ENCODE measurements at places on chromosomes 6 and 20.
A peak's percentile ranks its signal among the peaks of the same experiment; 100 is the strongest.

DNA sequence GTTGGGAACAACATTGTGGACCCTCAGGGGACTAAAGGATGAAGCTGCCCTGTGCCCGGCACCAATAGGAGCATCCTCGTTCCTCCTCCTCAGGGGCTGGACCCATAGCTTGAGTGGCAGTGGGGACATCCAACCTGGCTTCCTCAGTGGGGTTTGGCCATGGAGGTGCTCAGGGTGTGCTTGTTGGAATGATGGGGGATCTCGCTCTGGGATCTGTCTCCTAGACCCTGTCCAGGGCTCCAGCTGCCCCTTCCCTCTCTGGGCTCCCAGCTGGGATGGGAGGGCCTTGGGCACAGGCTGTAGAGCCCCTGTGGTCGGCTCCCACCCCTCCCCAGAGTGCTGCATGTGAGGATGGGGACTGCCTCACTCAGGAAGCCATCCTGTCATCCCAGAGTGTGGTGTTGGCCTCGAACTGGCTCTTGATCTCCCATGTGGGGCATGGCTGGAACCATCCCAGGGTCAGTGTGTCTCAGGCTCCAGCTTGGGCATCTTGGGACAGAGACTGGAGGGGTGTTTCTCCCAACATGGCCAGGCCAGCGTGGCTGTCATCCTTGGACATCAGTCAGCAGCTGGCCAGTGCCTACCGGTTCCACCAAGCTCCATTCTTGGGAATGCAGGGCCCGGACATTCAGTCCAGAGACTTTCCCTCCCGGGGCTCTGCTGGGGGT is 9.5 kb upstream of the MYT1 start:
- DNase-seq: no peak

- no peak for DNase-seq
Observed at GRCh38 chr6:100464162-100464851, 414 bp downstream of the SIM1 start.

DNA sequence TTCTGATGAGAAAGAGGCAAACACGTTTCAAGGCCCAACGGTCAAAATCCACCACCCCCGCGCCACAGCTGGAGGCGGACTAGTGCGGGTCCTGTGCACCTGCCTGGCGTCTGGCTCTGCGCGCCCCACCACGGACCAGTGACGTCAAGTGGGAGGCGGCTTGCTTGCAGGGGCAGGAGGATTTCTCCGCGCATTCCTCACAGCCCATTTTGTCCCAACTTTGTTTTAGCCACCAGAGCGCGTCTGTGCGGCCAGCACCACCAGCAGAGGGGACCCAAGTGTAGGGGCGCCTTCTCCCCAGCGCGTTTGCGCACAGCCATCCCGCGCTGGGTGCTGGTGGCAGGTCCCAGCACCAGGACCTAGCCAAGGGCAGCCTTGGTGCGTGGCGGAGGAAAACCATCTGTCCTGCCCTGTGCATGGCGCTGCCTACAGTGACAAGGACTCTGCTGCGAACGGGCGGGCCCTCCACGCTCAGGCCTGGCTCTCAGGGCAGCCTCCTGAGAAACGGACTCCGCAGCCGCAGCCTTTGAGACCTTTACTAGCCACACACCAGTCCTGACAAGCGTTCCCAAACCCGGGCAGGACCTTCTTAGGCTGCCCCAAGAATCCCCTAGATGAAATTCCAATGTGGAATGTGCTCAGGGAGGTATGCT is 194.8 kb upstream of the EXOC2 start:
- no peak for DNase-seq

GRCh38 chr6:119022796-119023195 is 55.7 kb downstream of the FAM184A start:
- DNase-seq: no peak

GRCh38 chr6:44071670-44072451 is 55.4 kb downstream of the MRPL14 start:
- no peak for DNase-seq

DNA sequence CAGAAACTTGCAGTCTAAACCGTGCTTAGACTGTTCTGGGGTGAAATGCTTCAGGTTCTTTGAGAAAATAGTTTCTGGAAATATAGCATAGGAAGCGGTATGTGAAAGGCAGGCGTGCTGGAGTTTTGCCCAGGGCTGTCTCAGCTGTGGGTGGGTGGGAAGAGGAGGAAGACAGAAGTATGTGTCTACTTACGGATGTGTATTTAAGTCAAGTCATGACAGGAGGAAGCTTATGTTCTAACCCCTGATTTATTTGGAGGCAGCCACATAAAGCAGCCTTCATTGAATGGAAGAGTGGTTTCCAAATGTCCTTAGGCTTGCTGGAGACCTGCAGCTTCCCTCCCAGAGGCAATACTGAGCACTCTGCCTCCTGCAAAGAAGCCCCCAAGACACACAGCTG is 345.8 kb upstream of the PRND start:
- no peak for DNase-seq

DNA sequence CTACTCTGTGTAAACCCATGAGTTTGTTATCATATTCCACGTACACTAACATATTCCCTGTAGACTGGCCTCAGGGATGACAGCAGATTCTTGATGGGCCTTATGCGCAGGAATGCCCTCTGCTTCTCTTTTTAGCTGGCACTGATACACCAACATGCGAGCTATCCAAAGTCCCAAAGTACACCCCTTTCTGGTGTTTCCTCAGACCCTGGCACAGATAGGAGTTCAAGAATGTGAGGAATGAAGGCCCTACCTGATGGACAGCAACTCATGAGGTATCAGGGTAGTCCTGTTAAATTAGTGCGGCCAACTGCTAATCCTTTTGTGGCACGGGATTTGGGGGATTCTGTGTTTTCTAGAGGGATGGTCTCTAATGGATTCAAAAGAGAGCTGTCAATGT is 93.0 kb downstream of the BACH2 start:
- DNase-seq: no peak

DNA sequence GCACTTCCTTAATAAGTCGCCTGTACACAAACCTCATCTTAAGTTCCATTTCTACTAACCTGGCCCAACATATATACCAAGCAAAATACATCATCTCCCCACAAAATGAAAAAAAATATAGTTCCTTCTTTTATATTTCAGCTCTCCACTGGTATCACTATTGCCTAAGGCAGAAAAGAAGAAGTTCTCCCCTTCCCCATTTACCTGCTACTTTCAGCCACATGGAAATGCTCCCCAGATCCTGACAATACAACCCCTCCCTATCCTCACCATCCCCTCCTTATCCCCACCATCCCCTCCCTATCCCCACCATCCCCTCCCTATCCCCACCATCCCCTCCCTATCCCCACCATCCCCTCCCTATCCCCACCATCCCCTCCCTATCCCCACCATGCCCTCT is 175.7 kb downstream of the LINC00237 start:
- DNase-seq: no peak

DNA sequence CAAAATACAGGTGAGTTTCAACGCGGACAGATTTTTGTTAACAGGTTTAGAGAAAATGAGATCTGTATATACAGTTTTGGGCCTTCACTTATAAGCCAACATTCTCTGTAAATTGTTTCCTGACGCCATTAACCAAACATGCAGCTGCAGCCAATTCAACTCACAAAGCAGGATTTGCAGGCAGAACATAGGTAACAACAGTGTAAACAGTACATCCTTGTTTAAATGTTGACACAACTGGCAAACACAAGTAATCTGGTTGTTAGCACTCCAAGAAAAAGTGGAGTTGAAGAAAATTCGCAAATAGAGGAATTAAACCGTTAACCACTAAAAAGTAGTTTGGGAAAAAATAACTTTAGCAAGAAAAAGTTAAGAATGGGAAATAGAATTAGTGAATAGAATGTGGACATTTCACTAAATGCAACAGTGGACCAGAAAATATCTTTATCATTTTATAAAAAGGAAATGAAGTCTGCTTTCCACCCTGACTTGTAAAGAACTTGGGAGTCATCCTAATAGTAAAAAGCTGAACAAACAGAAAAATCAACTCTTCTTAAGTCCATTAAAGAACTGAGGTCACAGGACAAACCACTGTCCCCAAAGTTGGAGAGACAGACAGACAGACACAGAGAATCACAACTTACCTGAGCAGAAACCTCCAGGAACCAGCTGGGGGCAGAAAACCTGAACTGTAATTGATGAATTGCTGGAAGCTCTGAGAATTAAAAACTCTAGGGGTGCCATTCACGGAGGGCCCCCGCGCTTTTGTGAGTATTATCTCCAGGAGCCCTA is 10.1 kb downstream of the SMIM28 start:
- no peak for DNase-seq

DNA sequence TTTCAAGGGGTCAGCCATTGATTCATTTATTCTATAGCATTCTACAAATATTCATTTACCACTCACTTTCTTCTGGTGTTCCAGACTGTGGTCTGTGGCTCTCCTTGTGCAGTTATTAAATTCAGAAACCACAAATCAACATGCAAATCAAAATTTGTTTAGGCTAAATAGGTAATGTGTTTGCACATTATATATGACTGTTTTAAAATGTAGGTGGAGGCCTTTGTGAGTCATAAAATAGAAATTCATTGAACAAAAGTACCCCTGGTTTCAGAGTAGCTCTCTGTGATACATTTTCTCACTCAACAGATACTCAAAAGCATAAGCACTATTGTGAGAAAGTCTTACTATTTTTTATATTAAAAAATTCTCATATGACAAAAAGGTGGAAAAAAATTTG is 385.5 kb upstream of the TSHZ2 start:
- no peak for DNase-seq

- no peak for DNase-seq
Observed at GRCh38 chr20:25024171-25024570, 31.6 kb upstream of the APMAP start.

DNA sequence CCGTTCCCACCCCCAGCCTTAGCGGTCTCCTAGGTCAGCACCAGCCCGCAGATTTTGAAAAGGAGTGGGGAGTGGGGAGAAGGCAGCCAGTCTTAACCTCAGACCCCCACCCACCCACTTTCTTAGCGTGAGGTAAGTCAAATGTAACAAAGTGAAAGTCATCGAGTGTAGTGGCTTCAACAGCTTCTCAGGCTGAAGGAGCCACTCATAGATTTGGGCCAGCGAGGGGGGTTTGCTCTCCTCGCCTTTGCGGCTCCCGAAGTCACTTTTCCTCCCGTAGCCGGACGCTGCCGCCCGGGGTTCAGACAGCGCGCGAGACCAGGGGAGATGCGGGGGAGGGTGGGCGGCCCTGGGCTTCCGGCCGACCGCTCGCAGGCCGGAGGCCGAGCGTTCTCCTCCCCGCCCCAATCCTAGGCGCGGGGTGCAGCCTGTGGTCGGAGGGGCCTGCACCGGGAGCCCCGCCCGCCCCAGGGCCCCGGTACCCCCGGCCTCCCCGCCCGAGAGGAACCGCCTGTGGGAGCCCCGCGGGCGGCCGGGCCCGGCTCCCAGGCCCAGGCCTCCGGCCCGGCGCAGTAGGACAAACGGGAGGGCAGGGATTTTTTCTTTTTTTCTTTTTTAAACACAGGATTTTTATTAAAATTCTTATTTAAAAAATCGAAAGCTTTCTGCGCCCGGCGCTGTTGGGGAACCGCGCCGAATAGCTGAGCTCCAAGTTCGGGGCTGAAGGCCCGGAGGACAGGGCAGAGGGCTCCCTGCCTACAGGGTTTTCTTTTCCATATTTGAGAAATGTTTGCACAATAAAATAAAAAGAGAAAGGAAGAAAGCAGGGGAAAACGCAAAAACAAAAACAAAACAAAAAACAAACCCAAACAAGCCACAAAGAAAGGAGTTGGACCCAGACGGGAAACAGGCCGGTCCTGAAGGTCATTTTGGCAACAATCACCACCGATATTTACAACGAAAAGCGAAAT is 3.2 kb downstream of the NKX2-2 start:
- no peak for DNase-seq

DNA sequence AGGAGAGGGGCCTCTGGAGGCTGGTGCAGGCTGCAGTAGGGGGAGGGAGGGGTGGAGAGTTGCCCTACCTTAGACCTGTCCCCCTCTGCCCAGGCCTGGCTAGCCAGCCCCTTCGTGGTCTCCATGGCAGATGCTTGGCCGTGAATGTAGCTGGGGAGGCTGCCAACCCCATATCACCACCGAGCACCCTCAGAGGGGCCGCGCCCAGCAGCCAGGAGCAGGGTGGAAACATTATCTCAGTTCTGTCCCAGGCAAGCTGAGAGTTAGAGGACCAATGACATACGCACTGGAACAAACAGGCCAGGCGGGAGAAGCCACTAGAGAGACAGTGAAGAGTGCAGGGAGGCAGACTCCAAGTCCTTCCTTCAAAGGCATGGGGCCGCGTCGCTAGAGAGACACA is 66.5 kb downstream of the LRFN2 start:
- no peak for DNase-seq

DNA sequence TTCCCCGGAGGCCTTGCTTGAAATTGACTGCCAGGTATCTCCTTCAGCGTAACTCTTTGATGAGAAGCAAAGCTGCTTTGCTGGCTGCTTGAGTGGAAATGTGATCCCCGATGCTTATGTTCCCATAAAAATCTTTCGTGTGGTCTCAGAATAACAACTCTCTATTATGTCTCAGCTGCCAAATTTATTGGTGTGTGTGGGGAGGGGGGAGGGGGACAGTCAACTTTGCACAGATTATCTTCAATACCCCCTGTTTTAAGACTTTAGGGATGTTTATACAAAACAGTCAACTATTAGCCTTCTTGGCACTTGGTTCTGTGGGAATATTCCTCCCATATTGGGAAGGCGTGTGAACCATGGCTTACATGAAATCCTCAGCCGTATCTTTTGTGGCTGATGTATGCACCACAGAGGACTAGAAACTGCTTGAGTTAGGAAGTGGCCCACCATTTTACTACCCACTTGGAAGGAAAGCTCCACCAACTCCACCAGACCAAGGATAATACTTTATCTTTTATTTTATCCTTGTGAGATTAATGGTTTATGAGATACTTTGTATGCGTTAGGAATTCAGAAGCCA is 101.5 kb upstream of the SLC24A3 start:
- DNase-seq: no peak

GRCh38 chr20:57987659-57988058 is 240.8 kb downstream of the ANKRD60 start:
- DNase-seq: no peak

- DNase-seq: peak; percentile 29
Observed at GRCh38 chr6:35583893-35584688, 71.4 kb upstream of the TULP1 start.

- no peak for DNase-seq
Observed at GRCh38 chr6:33754222-33754621, 7.5 kb upstream of the IP6K3 start.

GRCh38 chr20:1394686-1395085 is 1.8 kb upstream of the FKBP1A start:
- no peak for DNase-seq

DNA sequence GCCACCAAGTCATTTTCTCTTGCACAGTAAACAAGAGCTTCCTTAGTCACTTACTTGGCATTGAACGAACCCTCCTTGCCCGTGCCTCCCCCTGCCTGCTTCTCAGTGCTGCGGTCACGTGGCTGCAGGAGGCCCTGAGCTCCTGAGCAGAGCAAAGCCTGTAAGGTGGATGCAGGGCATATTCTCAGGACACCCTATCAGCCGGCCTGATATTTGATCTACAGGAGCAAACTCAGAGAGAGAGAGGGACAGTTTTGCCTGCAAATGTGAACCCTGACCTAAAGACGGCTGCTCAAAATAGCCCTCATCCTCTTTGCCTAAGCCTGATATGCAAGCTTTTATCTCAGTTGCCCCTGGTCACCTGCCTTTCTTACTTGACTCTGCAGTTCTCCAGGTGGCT is 93.0 kb upstream of the POPDC3 start:
- no peak for DNase-seq

GRCh38 chr6:151284548-151285017 is 44.8 kb downstream of the AKAP12 start:
- DNase-seq: no peak

All from stimulated activated CD8-positive, alpha-beta memory T cell treated with anti-CD3 and anti-CD28 coated beads, Interleukin-15, amount 100 ng/mL, for 4 hours (primary cell).